RKO (cell line): ENCODE measurements at places on chromosomes 13 and 19.

GRCh38 chr13:76148926-76149325 lies 512.8 kb downstream of the LMO7 start:
- peak; percentile 2 for DNase-seq

- DNase-seq = peak; percentile 11
These were observed 817.5 kb upstream of the SLC10A2 start for GRCh38 chr13:103883698-103884097.

DNA sequence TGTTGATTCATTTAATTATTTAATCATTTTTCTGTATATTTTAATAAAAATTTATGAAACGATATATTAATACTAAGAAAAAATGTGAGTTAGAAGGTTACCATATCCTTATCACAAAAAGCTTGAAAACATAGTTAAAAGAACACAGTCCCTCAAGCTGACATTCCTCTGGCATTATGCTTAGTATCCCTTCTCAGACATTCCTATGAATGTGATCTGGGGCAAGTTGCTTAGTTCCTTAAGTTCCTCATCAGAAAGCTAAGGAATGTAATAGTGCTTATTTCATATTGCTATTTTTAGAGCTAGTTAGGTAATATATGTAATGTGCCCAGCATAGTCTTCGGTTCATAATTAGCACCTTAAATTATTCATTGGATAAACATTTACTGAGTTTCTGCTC lies 122.8 kb downstream of the MTUS2 start:
- DNase-seq = no peak

DNA sequence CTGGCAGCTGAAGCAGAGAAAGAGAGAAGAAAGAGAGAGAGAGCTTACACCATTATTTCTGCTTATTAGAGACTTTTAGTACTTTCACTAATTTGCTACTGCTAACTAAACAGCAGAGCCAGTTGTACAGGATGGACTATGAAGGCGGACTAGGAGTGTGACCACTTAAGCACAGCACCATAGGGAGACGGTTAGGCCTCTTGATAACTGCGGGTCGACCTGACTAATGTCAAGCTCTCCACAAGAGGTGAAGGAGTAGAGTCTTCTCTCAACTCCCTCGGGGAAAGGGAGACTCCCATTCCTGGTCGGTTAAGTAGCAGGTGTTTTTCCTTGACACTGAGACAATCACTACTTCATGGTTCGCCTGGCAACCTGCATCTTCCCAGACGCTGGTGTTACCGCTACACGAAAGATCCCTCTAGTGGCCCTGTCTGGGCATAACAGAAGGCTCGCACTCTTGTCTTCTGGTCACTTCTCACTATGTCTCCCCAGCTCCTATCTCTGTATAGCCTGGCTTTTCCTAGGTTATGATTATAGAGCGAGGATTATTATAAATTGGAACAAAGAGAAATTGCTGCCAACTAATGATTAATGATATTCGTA lies 5.3 kb upstream of the PSG7 start:
- peak; percentile 8 for DNase-seq

GRCh38 chr13:87120476-87120875 lies 550.7 kb upstream of the SLITRK5 start:
- DNase-seq = no peak
